ENCODE measurements at places on chromosomes 5 and 9. TPM values are rescaled to one million over a fixed set of nuclear protein-coding genes. Genes with fewer than 3 reads are reported as not detected.

The HTR1A gene
- total RNA-seq, result 8.4 TPM

The CEL gene
- total RNA-seq, result 0.49 TPM

The RXFP3 gene
- total RNA-seq, result 0.98 TPM

The ADAMTS13 gene
- 2.2 TPM for total RNA-seq

The THOC3 gene
- 40.6 TPM for total RNA-seq

The GABBR2 gene
- total RNA-seq, result 47.2 TPM

The HK3 gene
- 0.49 TPM for total RNA-seq

The IL4 gene
- not detected for total RNA-seq

The GARIN3 gene
- total RNA-seq, result not detected

The MAMDC2 gene
- total RNA-seq, result 2.5 TPM

The MEIKIN gene
- not detected for total RNA-seq

The AJM1 gene
- total RNA-seq, result 2.5 TPM

The ARID3C gene
- total RNA-seq, result not detected

The NUTM2F gene
- not detected for total RNA-seq

The LOX gene
- 5.9 TPM for total RNA-seq

The KCNT1 gene
- 3.9 TPM for total RNA-seq

The RETREG1 gene
- 56.5 TPM for total RNA-seq

The SHISAL2B gene
- total RNA-seq, result 0.49 TPM

The CCDC171 gene
- total RNA-seq, result 21.1 TPM

The CDH6 gene
- 37.4 TPM for total RNA-seq

The PCAT7 gene
- not detected for total RNA-seq

The TAF11L10 gene
- total RNA-seq, result not detected

The TMEFF1 gene
- total RNA-seq, result 38.4 TPM

The ACER2 gene
- 7.1 TPM for total RNA-seq

The CPLANE1 gene
- total RNA-seq, result 68.4 TPM

The HMCN2 gene
- total RNA-seq, result under 0.01 TPM

The SGCD gene
- total RNA-seq, result 3.0 TPM

The MACIR gene
- total RNA-seq, result 28.5 TPM

The SSNA1 gene
- 15.7 TPM for total RNA-seq

The PHF24 gene
- total RNA-seq, result 25.6 TPM

The CDH9 gene
- total RNA-seq, result 10.3 TPM

The TMEM161B gene
- total RNA-seq, result 34.7 TPM

The TMOD1 gene
- total RNA-seq, result 27.5 TPM

The DNAJA1 gene
- total RNA-seq, result 232 TPM

The DDX4 gene
- total RNA-seq, result under 0.01 TPM

The ACOT12 gene
- total RNA-seq, result 0.98 TPM

The PCDHA9 gene
- 12.3 TPM for total RNA-seq

The C9orf57 gene
- not detected for total RNA-seq

The MED22 gene
- 20.2 TPM for total RNA-seq

The CDC20B gene
- total RNA-seq, result 0.25 TPM

The SLC24A2 gene
- total RNA-seq, result 7.6 TPM

The GPRIN1 gene
- total RNA-seq, result 104 TPM

The F2RL2 gene
- 0.49 TPM for total RNA-seq

The HSD17B4 gene
- total RNA-seq, result 125 TPM

The BAAT gene
- total RNA-seq, result under 0.01 TPM

The IDNK gene
- 3.7 TPM for total RNA-seq

The ARSI gene
- 0.25 TPM for total RNA-seq

The CORO2A gene
- 4.2 TPM for total RNA-seq
